ENCODE measurements at places on chromosomes 2 and 18.

DNA sequence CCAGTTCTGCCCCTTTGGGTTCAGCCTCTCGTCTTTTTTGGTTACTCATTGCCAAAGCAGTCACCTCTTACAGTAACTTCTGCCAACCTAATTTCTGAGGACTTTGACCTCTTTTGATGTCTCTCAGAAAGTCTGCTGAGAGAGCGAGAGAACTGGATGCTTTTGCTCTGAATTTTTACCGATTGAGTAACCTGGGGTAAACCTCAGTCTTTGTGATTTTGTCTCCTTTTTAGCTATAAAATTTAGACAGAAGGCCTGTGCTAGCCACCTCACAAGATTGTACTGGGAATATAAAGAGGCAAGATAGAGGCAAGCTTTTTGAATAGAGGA is 34.8 kb upstream of the IL1R1 start:
- DNase-seq: no peak

DNA sequence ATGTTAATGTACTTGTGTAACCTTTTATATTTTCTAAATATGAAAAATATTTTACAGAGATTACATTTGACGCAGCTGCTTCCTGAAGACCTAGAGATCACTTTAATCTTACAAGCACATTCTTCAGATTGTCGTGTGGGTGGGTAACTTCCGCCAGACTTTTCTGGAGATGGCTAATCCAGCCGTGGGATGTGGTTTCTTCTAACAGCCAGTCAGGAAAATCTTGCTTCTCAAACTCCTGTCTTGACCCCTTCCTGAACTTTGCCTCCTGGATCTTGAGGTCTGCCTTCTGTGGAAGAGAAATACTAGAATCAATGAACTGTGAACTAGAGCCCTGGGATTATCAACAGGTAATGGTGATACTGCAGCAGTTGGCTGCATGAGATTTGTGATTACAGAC is 401.6 kb upstream of the TNP1 start:
- no peak for DNase-seq

DNA sequence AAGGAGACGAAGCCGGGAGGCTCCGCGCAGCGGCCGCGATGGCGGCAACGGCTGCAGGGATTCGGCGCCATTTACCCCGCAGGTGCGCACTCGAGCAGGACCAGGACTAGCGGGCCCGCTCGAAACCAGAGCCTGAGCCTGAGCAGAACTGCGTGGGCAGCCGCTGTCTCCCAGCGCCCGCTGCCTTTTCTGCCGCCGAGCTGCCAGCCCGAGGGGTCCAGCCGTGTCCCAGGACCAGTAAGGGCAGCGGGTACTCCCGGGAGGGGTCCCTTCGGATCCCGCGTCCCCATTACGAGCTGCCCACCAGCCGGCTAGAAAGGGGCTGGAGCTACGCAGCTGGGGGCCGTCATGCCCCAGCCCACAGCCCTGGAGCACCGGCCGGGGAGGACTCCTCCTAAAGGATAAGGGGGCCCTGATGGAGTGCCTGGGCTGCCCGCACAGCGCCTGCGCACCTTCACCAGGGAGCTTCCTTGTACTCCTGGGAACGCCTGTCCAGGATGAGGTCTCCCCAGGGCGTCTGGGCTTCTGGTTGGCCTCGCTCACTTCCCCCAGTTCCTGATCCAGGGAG is 9.9 kb downstream of the ALPP start:
- DNase-seq: no peak

- DNase-seq: no peak
These were observed 306.7 kb upstream of the ACVR2A start for GRCh38 chr2:147538088-147538487.

DNA sequence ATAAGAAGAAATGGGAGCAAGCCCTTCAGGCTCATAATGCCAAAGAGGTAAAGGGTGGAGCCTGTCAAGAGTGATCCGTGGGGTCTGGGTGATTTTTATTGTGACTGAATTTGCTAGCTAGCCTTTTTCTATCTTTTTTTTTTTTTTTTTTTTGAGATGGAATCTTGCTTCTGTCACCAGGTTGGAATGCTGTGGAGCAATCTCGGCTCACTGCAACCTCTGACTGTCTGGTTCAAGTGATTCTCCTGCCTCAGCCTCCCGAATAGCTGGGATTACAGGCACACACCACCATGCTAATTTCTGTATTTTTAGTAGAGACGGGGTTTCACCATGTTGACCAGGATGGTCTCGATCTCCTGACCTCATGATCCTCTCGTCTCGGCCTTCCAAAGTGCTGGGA is 29.1 kb downstream of the DRC1 start:
- no peak for DNase-seq

- DNase-seq: no peak
These were observed 129.4 kb downstream of the TFCP2L1 start for GRCh38 chr2:121155502-121156056.

DNA sequence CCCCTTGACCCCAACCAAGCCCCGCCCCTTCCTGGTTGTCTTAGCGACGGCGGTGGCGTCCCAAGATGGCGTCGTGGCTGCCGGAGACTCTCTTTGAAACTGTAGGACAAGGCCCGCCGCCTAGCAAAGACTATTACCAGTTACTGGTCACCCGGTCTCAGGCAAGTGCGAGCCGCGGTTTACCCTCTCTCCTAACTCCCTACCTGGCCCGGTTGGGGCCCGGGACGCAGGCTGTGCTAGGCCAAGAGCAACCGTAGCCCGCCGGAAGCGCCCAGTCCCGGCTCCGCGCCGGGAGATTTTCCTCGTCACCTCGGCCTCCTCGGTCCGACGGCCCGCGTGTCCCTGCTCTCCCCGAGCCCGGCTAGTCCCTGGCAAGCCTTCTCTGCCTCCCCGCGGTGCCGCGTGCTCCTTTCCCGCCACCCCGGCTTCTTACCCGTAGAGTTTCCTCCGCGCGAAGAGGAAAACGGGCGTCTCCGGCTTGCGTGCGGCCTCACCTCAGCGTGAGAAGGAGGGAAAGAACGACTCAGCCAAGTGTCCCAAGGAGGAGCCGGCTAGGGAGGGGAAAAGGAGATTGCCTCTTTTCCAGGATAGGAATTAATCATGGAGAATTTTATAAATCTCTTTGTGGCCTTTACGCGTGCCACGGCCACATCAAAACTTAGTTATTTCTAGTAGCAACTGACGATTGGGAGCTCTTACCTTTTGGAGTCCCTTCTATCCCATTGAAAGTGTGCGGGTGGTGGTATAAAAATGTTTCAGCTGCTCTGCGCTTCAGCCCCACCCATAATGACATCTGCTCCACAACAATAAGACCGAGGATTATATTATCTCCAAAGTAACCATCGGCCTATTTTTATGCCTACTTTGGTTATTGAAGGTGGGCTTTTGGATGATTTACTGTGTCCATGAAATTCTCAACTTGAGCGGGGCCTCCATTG is at the start of gene FBXO36:
TSS of gene FBXO36 (plus strand) at position 55 of the 938 bp plus-strand sequence. CDS start at position 66, 11 bp downstream.
- peak; percentile 90 for DNase-seq
